ENCODE measurements at places on chromosomes 7 and 10.

DNA sequence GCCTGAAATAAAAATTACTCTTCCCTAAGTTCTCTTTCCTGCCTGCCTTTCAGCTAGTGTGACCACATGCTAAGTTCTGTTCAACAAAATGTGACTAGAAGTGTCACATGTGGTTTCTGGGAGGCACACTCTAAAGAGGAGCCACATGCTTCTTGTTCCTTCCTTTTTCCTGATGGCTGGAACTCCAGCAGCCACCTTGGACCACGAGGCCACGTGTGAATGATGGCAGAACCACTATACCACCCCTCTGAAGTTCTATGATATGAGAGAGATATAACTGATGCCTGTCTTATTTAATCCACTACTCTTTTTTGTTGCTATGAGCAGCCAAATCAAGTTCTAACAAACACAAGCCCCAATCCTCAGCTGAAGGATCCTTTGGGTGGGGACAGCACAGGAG is 8.1 kb downstream of the PODXL start:
- DNase-seq = no peak

DNA sequence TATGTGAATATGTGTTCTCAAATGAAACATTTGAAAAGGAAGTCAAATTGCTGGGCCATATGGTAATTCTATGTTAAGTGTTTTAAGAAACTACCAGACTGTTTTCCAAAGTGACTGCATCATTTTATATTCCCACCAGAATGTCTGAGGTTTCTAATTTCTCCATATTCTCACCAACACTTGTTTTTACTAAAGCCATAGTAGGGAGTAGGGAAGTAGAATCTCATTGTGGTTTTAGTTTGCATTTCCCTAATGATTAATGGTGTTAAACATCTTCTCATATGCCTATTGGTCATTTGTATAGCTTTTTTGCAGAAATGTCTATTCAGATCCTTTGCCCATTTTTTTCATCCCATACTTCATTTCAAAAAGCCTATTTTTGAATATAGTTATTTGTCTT is 9.1 kb upstream of the SEMA4G start:
- no peak for DNase-seq

- no peak for DNase-seq
Measured at GRCh38 chr7:55878691-55879090, 8.6 kb upstream of the ZNF713 start.

- no peak for DNase-seq
Measured at GRCh38 chr10:68517188-68517587, 10.1 kb downstream of the SLC25A16 start.

- no peak for DNase-seq
Measured at GRCh38 chr7:129368389-129368986, 65.7 kb upstream of the STRIP2 start.

GRCh38 chr10:114388275-114388674 is 16.0 kb downstream of the AFAP1L2 start:
- no peak for DNase-seq

DNA sequence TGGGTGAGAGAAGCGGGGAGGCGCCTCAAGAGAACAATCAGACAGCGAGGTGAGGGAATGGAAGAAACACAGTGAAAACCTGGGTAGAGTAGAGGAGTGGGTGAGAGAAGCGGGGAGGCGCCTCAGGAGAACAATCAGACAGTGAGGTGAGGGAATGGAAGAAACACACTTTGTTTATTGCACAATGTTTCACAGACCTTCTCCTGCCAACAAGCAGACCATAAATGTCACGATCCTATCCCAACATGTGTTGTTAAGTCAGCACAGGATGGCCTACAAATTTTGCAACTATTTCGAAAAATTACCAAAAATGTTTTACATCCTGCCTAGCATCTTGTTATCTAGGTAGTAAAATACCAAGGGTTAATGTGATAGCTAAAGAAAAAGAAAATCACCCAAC is 115.3 kb downstream of the JAZF1 start:
- no peak for DNase-seq

DNA sequence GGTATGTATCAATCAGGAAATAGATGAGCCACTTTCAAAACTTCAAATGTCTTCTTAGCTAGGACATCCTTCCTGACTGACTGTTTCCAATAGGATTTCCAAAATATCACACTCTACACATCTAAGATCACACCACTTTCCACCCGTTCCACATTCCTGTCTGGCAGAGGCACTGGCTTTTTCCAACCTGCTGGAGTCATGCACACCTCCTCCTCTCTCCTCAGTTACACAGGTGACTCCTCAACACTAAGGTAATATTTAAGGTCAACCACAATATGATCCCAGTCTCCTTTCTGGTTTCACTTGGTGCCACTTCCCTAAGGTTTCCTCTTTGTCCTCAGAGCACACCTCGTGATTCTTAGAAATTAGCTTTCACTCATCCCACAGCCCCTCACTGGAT is 196.5 kb downstream of the PARD3 start:
- no peak for DNase-seq

DNA sequence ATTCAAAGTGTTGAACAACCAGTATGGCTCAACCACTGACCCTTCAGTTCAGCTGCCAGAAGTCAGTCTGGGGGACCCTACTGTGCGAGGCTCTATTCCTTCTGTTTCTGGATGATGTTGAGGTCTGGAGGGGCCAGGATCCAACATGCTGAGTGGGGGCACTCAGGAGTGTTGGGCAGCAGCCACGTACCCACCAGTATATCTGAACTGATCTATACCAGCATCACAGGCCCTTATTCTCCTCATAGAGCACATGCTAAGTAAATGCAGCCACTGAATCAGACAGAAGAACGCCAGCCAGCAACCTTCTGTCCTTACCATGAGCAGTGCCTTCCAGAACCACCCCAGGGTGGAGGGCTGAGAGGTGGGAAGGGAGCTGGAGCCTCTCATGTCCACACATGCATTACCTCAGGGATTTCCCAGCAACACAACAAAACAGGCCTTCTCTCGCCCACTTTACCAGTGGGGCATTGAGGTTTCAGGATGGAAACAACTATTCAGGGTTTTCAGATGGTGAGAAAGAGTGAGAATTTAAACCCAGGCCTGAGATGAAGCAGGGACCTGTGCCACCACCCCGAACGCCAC is 6.8 kb upstream of the MSMB start:
- no peak for DNase-seq

GRCh38 chr7:92135052-92135889 is 994 bp upstream of the CYP51A1 start:
- DNase-seq = no peak

- DNase-seq = no peak
Measured at GRCh38 chr7:137882261-137882668, 35.5 kb upstream of the DGKI start.

- DNase-seq = no peak
Measured at GRCh38 chr7:106354822-106355221, 70.0 kb upstream of the NAMPT start.

DNA sequence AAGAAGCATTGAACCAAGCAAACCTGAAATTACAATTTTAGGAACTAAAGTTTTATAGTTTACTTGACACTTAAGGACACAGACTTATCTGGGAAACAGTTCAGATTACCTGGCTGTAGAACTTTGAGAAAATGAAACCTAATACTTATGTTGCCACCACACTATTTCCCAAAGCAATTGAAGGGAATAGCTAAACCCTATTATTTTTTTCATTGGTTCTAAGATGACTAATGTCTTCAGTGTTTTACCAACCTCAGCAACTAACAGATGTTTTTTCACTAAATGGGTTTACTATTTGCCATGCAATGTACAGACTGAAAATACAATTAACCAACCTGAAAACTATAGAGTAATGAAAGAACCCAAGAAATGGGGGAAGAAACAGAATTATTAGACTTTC is 689.6 kb downstream of the SORCS1 start:
- DNase-seq = no peak

- DNase-seq = no peak
Measured at GRCh38 chr7:106421181-106421762, 136.5 kb upstream of the NAMPT start.

GRCh38 chr7:141558544-141559183 is 7.5 kb downstream of the AGK start:
- DNase-seq = no peak

DNA sequence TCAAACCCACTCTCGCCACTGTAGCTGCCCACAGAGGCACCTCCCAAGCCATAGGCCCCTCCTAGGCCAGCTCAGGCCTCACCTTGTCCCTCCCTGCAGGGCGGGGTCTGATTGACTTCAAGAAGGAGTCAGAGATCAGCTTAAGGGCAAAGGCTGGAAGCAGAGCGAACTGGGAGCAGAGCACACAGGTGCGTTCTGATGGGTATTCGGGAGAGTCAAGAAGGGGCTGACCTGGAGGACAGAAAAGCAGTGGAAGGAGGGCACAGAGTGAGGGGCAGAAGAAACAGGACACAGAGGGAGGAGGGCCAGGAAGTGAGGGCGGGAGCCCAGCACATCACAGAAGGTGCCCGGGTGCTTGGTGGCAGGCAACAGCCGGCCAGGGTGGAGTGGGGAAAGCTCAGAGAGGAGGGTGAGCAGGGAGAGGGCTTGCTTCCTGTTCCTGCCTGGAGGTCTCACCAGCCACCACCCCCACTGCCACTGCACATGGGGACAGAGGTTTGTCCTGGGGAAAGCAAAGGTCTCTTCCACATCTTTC is at the start of gene AOC1:
Gene AOC1 (plus strand): TSS at position 147 of the 535 bp plus-strand sequence. CDS start 3,954 bp downstream, outside the sequence.
- DNase-seq = no peak

- no peak for DNase-seq
Measured at GRCh38 chr7:150842018-150842417, 10.3 kb upstream of the AOC1 start.

DNA sequence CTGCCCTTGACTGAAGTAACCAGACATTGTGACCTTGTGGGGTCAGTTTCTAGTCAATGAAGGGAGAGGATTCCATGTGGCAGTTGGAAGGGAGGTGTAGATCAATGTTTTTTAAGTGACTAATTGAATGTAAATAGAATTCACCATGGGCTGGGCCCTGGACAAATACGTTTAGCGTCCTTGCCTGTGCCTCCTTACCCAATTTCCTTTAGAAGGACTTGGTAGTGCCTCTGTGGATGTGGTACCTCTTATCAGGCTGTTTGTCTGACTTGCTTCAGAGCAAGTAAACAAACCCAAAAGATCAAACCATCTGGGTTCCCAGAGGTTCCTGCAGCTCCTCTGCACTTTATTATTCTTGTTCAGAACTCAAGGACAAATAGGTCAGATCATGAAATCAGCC is 4.3 kb upstream of the KAT6B start:
- no peak for DNase-seq

DNA sequence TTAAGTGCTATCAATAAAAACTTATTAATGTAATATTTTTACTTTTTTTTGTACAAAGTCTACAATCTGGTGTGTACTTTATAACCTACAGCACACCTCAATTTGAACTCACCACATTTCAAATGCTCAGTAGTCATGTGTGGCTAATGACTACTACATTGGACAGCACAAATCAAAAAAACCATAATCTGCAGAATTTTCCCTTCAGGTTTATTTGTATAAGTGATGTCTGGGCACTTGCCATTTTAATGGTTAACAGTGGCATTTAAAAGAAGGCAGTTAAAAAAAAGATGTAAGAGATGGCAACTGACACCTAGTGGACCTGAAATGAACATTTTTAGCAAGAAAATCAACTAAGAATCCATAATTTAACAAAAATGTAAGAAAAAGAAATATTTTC is 124.6 kb upstream of the NRBF2 start:
- no peak for DNase-seq

GRCh38 chr7:15288741-15289140 is 273.1 kb downstream of the AGMO start:
- DNase-seq = no peak

DNA sequence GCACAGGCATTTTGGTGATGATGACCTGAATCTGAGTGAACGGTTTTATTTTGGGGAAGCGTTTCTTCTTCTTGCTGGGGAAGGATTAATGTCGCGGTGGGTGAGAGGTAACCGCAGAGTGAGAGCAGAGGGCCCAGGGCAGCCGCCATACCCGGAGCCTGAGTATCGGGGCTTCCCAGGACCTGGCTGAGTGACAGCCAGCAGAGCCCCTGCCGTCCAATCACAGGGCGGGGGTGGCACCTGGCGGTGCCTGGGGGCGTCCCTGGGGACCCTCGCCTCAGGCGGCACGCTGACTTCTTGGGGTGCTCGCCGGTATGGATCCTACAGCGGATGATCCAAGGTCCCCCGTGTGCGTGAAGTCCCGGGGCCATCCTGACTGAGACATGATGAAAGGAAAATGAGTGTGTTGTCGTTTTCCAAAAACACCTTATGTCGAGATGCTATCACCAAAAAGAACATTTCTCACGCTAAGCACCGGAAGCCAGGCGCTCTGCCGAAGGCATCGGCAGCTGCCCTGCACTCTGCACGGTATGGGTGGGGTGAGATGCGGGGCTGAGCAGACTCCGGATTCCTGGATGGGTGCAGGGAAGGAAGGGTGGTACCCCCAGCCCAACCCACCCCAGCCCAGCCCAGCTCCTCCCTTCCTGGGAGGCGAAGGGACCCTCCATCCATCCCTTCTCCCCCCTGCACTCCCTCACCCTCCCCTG is 227.9 kb upstream of the SHH start:
- no peak for DNase-seq

DNA sequence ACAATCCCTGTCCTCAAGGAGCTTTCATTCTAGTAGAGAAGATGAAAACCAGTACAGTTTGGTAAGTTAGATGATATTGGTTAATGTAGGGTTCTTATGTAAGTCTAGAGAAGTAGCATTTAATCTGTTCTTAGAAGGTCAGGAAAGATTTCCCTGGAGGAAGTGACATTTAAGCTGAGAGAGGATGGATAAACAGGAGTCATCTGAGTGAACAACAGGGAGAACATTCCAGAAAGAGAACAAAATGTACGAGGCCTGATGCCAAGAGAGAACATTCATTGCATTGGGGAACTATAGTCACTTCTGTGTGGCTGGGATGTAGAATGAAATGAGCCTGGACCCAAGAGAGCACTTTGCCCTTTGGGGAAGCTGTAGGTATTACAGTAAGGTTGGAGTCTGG is 88.0 kb downstream of the CFTR start:
- DNase-seq = no peak
